Ammon's horn (tissue), 1 donor: ENCODE measurements at places on chromosomes 13 and 19.

DNA sequence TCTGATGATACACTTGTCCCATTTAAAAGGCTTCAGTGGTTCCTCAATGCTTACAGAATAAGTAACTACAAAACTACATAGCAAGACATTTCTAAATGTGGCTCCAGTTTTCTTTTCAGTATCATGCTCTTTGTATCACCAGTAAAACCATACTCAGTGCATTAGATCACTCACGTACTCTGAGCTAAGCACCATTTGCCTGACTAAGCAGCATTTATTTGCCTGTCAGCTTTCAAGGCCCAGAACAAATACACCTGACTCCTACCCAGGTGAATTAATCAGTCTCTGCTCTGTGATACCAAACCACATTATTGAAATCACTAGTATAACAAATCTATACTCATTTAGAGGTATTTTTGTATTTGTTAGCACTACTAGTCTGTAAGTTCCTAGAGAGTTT lies 47.4 kb upstream of the PCDH20 start:
- no peak for DNase-seq

DNA sequence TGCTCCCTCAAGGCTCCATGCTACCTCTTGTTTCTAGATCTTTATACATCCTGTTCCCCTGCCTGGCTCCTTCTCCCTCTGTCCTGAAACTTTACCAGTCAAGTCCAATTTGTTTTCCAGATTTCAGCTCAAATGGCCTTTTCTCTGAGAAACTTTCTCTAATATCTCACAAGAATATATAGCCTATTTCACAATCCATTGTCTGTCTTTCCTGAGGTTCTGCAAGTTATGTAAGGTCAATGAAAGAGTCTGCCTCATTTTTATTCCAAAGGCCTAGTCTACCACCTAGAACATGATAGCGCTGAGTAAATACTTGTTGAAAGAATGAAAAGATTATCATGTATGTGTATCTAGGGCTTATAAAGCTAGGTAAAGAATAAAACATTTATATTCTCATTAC lies 348.8 kb downstream of the SPRY2 start:
- DNase-seq = no peak

GRCh38 chr13:70893832-70894231 lies 785.6 kb upstream of the KLHL1 start:
- DNase-seq = no peak

DNA sequence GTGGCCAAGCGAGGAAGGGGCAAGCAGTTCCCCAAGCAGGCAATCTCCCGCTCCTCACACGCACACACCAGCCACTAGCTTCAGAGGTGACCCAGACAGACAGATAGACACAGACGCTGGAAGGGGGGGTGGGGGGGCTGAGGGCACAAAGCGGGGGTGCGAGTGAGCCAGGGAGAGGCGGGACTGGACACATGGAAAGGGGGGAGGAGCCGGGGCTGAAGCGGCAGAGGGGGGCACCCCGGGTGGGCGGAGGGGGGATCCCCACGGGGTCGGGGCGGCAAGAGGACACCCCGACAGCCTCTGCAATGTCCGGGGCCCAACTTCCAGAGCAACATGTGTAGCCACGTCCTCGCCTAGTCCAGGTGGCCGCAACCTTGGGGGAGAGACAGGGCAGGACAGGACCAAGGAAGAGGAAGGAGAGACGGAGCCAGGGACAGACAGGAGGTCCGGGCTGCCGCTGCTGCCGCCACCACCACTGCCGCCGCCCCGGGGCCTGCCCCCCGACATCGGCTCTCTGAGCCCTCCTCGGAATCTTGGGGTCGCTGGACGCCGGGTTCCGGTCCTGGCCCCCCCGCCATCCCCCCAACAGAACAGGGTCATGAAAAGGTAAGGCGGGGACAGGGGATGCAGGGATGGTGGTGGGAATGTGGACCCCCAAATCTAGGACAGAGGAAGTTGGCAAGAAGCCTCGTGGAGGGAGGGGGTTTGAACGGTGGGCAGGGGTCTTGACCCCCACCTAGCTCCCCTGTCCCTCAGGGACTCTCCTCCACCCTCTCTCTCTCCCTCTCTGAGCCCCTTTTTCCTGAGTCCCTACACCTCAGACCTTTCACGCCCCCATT lies 1.1 kb downstream of the GRIN2D start:
- DNase-seq = no peak

GRCh38 chr13:39859898-39860297 lies 204.4 kb downstream of the COG6 start:
- DNase-seq = no peak

GRCh38 chr13:29594710-29595379 lies 643 bp downstream of the SLC7A1 start:
- DNase-seq = peak; percentile 50

DNA sequence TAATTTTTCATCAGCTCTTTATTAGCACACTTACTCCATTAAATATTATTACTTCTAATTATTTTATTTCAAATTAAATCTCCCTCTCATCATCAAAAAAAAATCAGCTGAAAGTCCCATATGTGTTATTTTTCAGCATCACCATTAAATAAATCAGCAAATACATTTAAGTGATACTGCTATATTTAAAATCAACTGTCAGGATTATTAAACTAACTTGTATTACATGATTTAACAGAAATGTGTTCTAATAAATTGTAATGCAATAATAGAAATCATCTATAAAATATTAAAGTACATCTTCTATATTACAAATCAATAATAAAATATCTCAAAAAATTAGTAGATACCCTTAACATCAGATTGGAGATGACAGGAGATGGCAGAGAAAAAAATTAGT lies 538.6 kb upstream of the MIR17HG start:
- no peak for DNase-seq

- DNase-seq = no peak
These were observed 33.6 kb downstream of the SBNO2 start for GRCh38 chr19:1140272-1141027.

DNA sequence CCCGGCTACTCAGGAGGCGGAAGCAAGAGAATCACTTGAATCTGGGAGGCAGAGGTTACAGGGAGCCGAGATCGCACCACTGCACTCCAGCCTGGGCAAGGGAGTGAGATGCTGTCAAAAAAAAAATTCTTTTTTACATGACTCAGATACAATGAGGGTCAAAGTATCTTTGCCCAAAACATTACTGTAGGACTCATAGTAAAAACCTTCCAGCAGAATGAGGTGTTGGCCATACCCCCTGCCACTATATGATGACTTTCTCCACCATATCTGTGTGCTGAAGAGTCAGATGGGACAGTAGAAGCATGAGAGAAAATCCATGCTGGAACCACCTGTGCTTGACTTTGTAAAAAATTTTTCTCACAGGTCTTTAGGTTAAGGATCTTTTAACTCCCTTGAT lies 86.7 kb downstream of the COL4A2 start:
- DNase-seq = no peak

DNA sequence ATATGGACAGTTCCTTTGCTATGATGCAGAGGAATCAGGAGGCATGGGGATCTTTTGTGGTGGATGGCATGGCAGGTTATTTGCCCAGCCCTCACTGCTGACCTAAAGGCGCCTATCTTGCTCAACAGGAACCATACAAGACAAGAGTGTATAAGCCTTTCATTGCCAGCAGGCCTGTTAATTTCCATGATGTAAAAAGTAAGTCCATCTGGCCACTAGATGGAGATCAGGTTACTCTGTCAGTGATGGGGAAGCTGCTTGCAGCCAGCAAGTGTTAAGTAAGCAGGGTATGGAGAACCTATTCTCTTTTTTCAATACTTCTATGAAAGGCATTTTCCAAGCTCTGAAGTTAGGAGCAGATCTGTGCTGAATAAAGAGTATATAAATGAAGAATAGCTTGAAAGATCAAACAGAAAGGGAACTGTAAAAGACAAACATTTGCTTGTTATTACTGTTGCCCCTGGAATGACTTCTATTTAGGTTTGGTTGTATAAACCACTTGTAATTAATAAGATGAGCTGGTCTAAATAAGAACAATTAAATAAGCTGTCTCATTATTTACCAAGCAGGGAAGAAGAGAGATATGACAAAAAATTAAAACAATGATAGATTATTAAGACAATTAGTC lies 210.9 kb downstream of the RGCC start:
- DNase-seq = peak; percentile 95

GRCh38 chr19:38252385-38252784 lies 3.8 kb downstream of the PPP1R14A start:
- DNase-seq = no peak

DNA sequence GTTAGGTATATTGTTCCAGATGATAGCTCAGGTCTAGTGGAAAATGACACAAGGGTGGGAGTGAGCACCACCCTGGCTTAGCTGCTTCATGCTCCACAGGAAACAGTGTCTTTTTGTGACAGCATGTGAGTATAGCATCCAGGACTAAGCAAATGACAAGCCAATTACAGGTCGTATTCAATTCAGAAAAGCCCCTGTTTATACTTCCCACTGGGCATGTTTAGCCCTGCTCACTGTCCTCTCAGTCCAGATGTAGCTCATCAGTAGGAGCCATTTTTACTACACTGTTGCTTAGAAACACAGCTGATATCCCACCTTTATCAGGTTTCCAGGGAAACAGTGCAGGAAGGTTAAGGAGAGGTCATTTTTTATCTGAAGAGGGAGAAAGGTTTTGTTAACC lies 8.0 kb downstream of the ABHD13 start:
- no peak for DNase-seq

GRCh38 chr13:99911069-99911964 lies 60.2 kb downstream of the ZIC5 start:
- DNase-seq = no peak

DNA sequence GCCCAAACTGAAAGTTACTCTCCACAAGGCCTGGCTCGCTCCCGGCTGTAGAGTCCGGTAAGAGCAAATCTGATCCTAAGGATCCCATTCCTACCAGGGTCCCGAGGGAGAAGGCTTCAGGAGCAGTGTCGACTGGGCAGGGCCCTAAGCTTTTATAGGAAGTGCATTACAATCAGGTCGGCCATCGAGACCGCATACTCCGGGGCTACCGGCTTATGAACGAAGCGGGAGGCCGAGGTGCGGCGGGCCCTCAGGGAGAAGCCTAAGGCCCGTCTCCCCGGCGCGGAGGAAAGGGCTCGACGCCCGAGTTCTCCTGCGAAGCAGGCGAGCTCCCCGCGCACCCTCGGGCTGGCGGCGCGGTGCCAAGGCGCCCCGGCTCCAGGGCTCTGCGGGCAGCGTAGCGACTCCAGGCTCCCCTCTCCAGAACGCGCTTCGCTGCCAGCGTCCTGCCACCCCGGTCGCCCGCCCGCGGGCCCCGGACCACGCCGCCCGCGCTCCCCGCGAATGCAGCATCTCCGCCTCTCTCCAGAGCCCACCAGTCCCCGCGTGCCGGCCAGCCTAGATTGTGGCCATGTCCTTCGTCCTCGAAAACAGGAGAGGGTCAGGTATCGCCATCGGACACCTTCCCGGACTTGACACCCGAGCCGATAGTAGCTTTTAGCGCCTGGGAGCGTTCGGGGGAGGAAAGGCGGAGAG lies 1.4 kb downstream of the EFNB2 start:
- DNase-seq = peak; percentile 56

- DNase-seq = no peak
These were observed 341.9 kb downstream of the KCNRG start for GRCh38 chr13:50357136-50357535.

DNA sequence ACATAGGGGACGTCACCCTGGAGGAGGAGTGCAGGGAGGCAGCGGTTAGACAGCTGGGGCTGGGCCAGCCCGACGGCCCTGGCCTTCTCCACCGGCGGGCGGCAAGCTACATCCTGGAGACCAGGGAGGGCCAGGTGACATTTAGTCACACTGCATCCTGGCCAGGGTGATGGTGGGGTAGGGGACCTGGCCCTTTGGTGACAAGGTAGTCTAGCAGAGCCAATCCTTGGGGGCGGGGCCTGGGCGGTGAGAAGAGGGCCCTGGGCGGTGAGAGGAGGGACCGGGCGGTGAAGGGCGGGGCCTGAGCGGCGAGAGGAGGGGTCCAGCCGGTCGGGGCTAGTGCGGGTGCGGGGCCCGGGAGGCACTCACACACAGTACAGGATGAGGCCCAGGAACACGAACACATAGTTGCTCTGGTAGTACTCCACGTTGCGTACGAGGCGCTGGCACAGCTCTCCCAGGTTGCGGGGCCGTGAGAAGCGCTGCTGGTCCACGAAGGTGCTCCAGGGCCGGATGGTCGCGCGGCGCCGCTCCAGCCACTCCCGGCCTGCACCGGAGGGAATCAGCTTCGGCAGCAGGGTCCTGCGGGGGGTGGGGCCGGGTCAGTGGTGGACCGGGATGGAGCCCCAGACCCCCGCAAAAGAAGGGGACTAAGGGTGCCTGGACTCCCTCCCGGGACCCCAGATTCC lies 610 bp downstream of the RABAC1 start:
- DNase-seq = peak; percentile 73

DNA sequence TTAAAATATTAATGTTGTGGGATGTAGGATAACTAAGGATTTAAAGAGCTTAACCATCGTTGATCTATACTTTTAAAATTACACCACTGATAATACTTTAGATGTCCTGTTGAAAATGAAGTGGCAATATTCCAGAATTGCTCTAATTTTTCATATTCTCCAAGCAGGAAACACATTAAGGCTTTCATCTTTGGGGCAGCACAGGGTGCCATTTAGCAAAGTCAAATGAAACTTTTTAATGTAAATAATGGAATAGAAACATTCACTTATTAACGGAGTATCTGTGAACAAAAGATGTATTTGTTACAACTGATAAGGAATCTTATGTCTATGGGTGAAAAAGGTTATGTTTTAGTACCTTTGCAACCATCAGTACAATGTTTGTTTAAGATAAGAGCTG lies 50.0 kb upstream of the MIR17HG start:
- DNase-seq = no peak

DNA sequence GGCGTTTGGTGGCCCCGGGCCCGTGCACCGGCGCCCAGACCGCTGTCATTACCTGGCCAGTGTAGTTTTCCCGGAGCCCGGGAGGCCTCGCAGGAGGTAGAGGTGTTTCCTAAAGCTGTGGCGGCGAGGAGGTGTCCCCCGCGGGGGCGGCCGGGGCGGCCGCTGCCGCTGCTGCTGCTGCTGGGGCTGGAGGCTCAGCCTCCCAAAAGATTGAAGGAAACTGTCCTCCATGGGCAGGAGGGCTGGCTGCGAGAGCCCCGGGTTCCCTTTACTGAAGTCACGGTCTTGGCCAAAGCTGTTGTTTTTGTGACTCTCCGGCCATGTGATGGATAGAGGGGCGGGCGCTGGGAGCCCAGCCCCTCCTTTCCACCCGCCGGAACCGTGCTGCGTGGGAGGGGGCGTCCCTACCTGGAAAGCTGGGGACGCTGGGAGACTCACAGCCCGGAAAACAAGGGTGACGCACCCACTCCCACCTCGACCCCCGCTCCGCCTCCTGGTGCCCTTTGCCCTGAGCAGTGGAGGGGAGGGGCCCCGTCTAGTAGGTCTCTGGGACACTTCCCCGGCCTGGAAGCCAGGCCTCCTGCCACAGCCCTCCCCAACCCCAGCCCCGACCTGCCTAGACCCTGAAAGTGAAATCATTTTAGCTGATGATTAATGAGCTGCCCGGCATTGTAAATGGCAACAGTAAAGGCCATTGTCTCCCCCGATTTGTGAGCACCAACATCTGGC lies at the start of gene N4BP2L1:
TSS of gene N4BP2L1 (minus strand) at position 279 of the 729 bp plus-strand sequence. CDS start at position 231, 48 bp downstream.
- DNase-seq = peak; percentile 84

- no peak for DNase-seq
These were observed 4.0 kb downstream of the SHISA7 start for GRCh38 chr19:55439052-55439451.
